Heart left ventricle (tissue), 16 donors: ENCODE measurements at places on chromosomes 13 and 19. TPM values are rescaled to one million over a fixed set of nuclear protein-coding genes. Genes with fewer than 3 reads are reported as not detected.
A peak's percentile ranks its signal among the peaks of the same experiment; 100 is the strongest.

The MLLT1 gene
- polyA plus RNA-seq, result 38.2 TPM

The KIR2DL4 gene
- 0.10 TPM for polyA plus RNA-seq

The TUBB4A gene
- polyA plus RNA-seq, result 0.15 TPM

The PRSS57 gene
- polyA plus RNA-seq, result not detected

The ZNF177 gene
- 2.2 TPM for polyA plus RNA-seq

The SIAH3 gene
- not detected for polyA plus RNA-seq

The CACNG7 gene
- not detected for polyA plus RNA-seq

The KISS1R gene
- not detected for polyA plus RNA-seq

The DIRAS1 gene
- 112 TPM for polyA plus RNA-seq

The THSD1 gene
- polyA plus RNA-seq, result 6.5 TPM

GRCh38 chr19:48196321-48196763, 25.9 kb downstream of the ZSWIM9 start:
- no peak for DNase-seq

- DNase-seq, result no peak
Measured at GRCh38 chr13:31172535-31172934, 10.8 kb upstream of the HSPH1 start.

DNA sequence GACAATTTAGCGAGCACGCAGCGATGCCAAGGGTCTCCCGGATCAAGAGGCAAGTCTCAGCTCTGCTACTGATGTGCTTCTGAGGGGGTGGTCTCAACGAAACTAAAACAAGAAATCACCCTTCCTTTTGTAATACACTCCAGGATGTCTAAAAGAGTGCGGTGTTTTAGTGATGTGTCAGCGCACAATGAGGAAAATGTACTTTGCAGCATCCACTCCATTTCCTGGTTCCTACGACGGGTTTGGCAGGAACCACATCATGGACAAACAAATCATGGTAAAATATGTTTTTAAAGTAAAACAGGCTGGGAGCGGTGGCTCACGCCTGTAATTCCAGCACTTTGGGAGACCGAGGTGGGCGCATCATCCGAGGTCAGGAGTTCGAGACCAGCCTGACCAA, 154.0 kb upstream of the TSC22D1 start:
- DNase-seq, result no peak

DNA sequence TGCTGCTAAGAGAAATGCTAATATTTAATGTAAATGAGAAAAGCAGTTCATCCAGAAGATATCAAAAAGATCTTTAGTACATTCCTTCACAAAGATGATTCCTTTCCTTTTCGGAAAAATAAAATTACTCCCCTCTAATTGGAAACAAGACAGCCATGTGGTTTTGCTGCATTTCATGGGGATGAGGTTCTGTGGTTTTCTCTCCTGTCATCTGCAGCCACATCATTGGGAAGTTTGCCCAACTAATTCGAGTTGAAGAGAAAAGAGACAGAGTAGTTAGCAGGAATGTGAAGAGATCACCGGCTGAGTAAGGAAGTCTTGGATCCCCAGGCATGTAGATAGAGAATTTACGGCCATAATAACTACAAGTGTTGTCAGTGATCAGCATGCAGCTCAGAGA, 122.1 kb downstream of the CYSLTR2 start:
- no peak for DNase-seq

DNA sequence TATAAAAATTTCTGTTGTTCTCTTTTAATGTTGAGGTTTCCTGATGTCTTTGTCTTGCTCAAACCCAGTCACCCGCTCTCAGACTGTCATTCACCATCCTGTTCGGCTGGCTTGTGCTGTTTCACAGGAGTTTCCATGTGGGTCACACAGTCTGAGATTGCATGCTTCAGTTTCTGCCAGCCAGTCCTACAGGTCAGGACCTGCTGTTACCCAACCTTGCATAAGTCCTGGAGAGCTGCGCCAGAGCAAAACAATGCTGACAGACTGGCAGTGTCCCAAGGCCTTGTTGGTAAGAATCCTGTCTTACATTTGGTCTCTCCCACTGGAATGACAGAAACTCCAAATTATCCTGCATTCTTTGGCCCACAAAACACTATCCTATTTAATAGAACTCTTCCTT, 340.0 kb upstream of the SLITRK5 start:
- DNase-seq, result no peak

DNA sequence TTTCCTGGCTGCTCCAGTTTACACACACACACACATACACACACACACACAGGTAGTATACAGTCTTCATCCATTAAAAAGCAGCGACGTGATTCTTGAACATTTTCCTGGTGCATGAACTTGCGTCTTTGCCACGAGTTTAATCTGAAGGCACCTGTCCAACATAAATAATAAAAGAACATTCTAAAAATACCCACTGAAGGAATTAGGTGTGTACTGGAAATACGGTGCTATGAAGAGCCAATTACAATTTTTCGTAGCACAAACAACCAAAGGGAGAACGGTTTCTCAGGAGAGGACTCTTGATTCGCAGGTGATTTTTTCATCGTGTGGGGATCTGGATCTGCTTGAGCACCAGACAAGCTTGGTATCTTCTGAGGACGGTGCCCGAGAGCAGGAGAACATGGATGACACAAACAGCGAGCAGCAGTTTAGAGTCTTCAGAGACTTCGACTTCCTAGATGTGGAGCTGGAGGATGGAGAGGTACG, 61.2 kb downstream of the ZAR1L start:
- no peak for DNase-seq

- DNase-seq, result no peak
Measured at GRCh38 chr13:20193162-20193906, 596 bp upstream of the GJB2 start.

- peak; percentile 85 for DNase-seq
Measured at GRCh38 chr13:23701636-23702035, 131.4 kb downstream of the TNFRSF19 start.

GRCh38 chr13:33554919-33555791, 262.8 kb upstream of the RFC3 start:
- no peak for DNase-seq

GRCh38 chr13:98208606-98209005, 31.5 kb upstream of the RNF113B start:
- DNase-seq, result no peak

DNA sequence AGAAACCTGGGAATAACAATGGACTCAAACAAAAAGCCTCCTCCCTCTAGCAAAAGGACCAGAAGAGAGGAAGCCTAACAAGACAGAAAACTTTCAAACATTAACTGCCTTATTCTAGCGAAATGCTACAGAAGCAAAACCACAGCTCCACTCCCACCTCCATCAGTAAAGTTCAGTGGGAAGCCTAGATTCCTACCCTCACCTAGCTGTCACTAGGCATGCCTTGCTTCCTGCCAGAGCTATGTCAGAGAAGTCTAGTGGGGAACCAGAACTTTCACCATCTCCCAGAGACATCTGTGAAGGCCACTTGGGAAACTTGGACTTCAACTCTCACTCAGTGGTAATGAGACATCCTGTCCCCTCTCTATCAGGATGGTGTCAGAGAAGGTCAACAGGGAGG, 37.1 kb downstream of the DPY19L3 start:
- DNase-seq, result no peak

- no peak for DNase-seq
Measured at GRCh38 chr13:110400786-110401533, 93.9 kb downstream of the COL4A2 start.

GRCh38 chr19:12720851-12721655, 2.7 kb downstream of the TNPO2 start:
- peak; percentile 54 for DNase-seq

DNA sequence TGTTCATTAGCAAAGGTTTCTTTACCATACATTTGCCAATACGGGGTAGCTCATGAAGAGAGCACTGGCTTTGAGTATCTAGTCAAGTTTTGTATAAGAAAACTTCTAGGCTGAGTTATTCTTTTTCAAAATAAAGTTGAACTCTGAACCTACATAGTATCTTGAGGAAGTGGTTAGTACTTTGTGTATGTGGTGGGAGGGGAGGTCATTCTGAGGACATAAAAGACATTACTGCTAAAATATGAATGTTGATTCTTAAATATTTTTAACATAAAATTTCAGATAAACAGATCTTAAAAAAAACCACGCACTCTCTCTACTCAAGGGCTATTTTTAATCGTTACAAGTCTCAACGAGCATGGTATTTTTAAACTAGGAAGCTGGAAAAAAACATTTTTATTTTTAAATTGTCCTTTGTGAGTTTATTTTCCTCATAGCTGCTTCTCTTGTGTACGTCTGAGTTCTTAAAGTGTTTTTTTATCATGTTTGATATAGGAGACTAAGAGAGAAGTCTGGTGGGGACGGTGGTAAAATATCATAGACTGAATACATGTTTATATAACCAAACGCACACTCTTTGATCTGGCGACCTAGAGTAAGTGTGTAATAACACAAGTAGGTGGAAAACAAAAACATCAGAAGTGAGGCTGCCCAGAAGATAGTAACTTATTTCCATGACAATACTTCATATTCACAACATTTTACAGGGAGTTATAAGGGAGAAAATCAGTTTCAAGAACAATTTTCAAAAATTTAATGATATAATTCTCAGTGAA, 118.0 kb upstream of the POSTN start:
- no peak for DNase-seq

- no peak for DNase-seq
Measured at GRCh38 chr19:38317104-38317612, 1.4 kb upstream of the YIF1B start.

GRCh38 chr19:977058-977464, 7.1 kb upstream of the WDR18 start:
- no peak for DNase-seq

GRCh38 chr19:367561-367960, 23.0 kb upstream of the MIER2 start:
- DNase-seq, result no peak

- no peak for DNase-seq
Measured at GRCh38 chr19:18119717-18120105, 22.1 kb downstream of the MAST3 start.

GRCh38 chr19:1076951-1077350, 10.0 kb downstream of the ARHGAP45 start:
- peak; percentile 81 for DNase-seq

DNA sequence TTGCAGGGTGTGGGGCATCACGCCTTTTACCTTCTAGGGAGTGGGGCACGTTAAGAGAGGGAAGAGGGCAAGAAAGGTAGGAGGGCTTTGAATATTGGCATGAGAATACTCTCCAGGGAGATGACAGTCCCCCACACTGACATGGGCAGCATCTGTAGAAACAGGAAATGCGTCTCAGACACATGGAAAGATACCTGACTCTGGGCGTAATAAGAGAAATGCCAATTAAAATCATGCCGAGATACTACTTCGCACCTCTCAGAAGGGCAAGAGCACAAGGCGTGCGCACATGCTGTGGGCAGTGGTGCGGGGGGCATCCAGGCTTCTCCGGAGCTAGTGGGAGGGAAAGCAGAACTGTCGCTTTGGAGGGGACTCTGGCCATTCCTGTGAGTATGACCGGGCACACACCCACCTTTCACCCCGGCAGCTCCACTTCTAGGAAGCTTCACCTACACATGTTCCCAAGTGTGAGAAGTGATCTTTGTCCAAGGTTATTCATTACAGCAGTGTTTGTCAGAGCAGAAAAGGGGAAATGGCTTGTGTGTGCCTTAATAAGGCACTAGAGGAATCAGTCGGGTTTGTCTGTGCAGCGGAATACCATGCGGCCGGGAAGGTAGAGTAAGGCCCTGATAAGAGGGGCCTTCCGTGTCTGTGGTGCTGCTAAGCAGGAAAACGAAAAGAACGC, 99.5 kb downstream of the SIPA1L3 start:
- DNase-seq, result no peak
